ENCODE measurements at places on chromosomes 5 and 9.

DNA sequence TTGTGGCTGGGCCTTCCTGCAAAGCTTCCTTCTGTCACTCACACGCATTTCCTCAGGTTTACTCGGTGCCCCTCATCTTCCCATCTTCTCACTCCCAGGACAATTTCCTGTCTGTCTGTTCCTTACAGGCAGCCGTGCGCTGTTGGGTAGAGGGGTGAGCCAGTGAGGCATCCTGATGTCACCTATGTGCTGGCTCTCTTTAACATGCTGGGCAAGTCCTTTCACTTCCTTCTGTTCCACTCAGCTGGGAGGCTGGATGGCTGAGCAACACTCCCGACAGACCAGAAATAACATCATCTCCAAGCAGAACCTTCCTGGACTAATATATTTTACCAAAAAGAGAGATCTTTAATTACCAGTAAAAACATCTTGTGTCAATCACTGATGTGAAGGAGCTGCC is 103.0 kb downstream of the HSD17B3 start:
- DNase-seq, result no peak

GRCh38 chr5:43643327-43643726 is 40.3 kb downstream of the NNT start:
- no peak for DNase-seq

GRCh38 chr5:122727112-122727541 is 47.8 kb upstream of the SNX2 start:
- DNase-seq, result no peak

DNA sequence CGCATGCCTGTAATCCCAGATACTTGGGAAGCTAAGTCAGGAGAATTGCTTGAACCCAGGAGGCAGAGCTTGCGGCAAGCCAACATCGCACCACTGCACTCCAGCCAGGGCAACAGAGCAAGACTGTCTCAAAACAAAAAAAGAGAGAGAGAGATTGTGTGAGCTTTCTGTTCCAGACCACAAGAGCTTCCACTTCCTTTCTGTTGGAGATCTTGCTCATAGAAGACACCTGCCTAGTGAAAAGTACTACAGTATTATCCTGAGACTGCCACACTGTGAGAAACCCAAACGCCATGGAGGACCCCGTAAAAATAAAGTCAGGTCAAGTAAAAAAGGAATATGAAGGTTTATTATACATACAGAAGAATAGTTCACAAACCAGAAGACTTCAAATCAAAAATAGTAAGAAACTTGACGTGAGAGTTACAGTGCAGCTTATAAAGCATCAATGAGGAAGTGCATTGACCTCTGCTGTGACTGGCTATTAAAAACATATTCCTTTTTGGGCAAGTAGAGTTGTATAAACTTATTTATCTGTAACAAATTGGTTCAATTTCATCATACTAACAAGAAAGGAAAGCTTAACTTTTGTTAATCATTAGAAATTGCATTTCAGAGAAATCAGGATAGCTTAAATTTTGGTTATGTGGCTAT is 4.3 kb upstream of the EMB start:
- no peak for DNase-seq

GRCh38 chr9:34123682-34124081 is 2.8 kb downstream of the DCAF12 start:
- no peak for DNase-seq

DNA sequence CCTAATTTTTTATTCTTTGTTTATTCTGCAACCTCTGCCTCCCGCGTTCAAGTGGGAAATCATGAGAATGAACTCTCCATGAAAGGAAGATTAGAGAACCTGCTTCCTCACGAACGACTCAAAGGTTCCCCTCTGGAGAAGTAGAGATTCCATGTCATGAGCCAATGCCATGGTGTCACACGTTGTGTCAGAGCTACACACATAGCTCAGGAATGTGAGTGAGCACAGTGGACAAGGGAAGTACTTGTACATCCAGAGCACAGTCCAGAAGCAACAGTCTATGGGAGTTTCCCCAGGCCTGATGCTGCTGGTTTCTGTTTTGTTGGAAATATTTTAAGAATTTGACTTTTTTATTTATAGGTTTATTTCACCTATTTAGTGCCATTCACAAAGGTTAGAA is 26.8 kb upstream of the PPP2CA start:
- no peak for DNase-seq

DNA sequence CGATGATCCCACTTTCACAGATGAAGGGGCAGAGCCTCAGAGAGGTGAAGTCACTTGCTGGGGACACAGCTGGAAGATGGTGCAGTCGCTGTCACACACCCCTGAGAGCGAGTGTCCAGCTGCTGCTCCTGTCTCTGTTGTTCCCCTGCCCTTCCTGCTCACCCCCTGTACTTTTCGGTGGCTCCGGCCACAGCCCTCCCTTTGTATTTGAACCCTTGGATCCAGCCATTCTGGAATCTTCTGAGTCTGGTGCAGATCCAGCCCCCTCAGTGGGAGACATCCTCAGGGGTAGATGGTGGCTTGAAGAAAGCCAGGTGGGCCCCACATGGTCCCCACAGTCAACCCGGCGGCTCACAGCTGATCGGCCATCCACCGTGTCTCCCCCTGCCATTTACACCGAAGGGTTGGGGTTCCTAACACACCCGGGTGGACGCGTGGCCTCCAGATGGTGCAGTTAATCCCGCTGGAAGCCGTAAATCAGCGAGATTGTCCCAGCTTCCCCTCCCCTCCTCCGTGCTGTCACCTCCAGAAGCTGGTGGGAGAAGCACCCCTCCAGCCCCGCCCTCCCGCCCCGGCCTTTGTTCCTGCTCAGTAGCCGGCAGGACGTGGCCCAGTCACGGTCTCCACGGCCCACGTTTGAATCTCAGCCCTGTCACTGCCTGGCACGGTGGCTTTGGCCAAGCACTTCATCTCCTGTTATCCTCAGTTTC is 204.8 kb downstream of the C9orf50 start:
- DNase-seq, result no peak

DNA sequence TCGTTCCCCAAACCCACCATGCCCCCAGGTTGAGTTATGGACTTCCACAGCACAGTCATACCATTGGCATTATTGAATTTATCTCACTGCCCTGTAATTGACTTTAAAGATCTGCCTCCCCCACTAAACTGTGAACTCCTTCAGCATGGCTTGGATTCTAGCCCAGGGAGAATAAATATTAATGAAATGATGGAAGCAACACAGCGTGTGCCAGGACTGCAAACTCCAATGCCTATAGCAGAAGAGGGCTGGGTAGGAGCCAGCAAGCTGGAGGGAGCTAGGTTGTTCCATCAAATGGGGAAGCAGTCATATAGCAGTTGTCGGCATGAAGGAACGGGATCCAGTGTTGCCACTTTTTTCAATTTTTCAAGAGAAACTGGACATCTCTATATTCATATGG is 69.0 kb upstream of the MSX2 start:
- no peak for DNase-seq

DNA sequence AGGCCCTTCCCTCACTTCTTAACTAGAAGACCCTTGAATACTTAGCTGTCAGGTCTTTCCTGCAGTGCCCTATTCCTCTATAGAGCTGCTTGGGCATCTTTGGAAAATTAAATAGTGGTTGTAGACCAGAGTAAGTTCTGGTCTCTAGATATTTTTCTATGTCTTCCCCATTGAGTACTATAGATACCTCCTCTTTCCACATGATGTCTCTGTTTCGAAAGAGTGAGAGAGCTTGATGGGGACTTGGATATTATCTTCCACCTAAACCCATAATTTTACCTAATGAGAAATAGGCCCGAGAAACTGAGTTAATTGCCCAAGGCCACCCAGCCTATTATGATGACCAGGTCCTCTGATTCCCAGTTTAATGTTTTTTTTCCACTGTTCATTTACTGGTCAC is 40.2 kb downstream of the SPEF2 start:
- DNase-seq, result no peak

DNA sequence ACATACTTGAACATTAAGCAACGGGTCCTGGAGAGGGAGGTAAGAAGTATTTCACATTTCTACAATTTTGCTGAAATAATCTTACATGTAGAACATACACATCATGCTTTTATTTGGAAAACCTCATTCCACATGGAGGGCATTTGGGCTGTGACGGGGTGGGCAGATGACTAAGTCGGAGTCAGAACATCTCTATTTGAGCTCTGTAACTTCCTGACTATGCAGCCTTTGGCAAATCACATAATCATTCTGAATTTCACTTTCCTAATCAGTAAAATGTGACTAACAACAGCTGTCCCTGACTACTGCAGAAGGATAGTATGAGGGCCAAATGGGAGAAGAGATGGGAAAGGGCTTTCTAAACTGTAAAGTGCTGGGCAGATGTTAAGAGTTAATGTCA is 17.1 kb upstream of the IL6ST start:
- no peak for DNase-seq

DNA sequence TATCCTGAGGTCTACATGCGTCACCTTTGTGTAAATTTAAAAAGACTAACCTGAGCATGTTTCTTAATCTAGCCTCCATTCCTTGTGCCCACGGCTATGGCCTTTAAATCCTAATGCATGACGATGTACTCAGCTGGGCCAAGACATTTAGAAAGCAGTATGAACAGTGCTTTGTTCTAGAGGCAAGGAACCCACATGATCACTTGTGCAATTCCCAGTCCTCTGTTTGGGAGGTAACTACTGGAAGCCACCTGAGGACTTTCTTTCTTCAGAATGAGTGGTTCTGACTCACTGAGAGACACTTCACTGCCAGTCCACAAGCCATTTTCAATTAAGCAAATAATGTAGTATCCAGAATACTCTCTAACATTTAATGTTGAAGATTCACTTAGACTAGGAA is 181.3 kb downstream of the RAB3C start:
- no peak for DNase-seq

DNA sequence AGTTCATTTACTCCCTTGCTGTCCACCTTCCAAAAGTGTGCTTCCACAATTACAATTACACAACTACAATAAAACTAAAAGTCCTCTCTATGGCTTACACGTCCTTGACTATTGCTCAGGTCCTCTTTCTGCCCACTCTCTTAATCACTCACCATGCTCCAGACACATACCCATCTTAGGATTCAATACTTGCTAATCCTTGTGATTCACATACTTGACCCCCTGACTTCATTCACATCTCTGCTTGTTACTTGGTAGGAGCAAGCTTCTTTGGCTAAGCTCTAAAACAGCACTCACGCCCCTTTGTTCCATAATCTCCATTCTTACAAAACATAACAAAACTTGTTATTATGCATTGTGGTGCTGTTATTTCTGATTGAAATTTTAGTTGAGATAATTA is 215.8 kb downstream of the EDIL3 start:
- DNase-seq, result no peak

- no peak for DNase-seq
Measured at GRCh38 chr9:34651321-34651720, 664 bp upstream of the IL11RA start.

DNA sequence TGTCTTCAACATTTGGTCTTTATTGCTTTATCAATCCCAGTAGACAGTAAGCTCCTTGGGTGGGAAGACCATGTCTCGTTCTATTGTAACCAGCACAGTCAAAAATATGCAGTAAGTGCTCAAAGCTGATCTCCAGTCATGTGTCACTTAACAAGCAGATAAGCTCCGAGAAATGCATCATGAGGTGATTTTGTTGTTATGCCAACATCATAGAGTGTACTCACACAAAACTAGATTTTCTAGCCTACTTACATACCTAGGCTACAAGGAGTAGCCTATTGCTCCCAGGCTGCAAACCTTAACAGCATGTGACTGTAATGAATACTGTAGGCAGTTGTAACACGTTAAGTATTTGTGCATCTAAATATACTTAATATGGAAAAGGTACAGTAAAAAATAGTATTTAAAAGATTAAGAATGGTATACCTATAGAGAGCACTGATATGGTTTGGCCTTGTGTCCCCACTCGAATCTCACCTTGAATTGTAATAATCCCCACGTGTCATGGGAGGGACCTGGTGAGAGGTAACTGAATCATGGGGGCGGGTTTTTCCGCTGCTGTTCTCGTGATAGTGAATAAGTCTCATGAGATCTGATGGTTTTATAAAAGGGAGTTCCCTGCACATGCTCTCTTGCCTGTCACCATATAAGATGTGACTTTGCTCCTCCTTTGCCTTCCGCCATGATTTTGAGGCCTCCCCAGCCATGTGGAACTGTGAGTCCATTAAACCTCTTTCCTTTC is 39.8 kb upstream of the PCSK5 start:
- no peak for DNase-seq

DNA sequence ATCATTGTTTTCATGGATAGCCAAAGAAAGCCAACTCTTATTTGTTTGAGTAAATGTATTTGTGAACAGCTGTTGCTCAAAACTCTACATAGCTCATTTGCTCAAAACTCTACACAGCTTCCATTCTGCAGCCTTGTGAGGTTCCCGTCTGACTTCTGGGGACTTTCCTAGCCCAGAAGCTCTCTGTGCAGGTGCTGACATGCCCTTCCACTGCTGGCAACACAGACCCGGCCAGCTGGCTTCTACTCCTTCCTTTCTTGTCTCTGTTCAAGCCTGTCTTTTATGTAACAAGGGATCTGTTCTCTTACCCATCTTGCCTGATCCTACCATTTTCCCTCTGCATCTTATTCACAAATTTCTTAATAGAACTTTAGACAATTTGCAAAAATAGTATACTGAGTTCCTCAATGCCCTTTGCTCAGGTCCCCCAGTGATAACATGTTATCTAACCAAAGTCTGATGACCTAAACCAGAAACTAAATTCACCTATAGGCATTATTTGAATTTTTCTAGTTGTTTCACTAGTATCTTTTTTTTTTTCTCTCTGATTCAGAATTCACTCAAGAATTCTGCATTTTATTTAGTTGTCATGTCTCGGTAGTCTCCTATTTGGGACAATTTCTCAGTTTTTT is 556.5 kb upstream of the SEMA6A start:
- no peak for DNase-seq

DNA sequence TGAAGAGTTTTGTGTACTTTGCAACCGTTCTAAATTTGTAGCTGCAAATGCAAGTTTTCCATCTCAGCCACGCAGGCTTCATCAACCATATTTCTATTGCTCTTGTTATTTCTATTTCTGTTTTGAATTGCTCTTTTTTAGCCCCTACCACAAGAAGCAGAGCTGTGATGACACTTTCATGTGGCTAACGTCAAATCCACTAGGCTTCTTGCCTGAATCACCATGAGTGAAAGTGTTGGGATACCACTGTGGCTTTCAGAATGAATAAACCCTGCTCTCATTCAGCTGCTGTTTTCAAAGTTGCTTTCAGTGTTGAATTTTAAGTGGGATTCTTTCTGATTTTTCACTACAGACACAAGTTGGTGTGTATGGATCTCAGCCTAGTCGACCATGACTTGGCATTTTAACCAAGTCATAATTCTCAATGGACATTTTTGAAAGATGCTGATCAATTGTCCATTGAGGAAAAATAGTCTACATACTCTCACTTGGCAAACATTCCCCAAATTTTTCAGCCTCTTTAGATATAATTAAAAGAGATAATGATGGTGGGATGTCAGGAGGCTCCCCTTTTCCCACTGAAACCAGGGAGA is 41.0 kb upstream of the MTAP start:
- no peak for DNase-seq

GRCh38 chr5:9545992-9546851 is at the start of gene SEMA5A:
SEMA5A (minus strand) TSS chr5:9546075; CDS start chr5:9379946, 166,129 bp downstream.
- no peak for DNase-seq

DNA sequence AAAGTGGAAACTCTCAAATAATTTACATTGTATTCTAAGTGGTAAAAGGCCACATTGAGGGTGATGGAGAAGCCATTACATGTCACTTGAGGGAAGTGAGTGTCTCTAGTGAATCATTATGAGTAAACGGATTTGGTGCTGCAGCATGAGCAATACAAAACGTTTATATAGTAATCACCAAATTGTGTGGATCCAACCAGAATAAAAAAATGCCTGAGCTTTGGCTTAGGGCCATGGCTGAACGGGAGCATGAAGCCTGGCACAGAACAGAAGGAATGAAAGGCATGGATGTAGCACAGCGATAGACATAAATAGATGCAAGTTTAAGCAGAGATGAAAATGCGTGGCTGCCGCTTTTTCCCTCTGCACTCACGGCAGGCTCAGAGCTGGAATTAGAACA is 58.3 kb downstream of the PTTG1 start:
- no peak for DNase-seq
